ENCODE measurements at places on chromosomes 7 and 10. TPM values are rescaled to one million over a fixed set of nuclear protein-coding genes. Genes with fewer than 3 reads are reported as not detected.

NOM1 gene
- 30.6 TPM for total RNA-seq

C10orf53 gene
- total RNA-seq = not detected

TNPO3 gene
- total RNA-seq = 51.3 TPM

ZNF503 gene
- 72.3 TPM for total RNA-seq

CARD11 gene
- 1.8 TPM for total RNA-seq
